Kidney epithelial cell (primary cell): ENCODE measurements at places on chromosomes 3 and 15. TPM values are rescaled to one million over a fixed set of nuclear protein-coding genes. Genes with fewer than 3 reads are reported as not detected.

DNAJB8 gene
- not detected in 2 replicates for total RNA-seq

MKRN3 gene
- total RNA-seq, result 3.0 and 3.1 TPM in 2 replicates

ABHD17C gene
- total RNA-seq, result 6.5 and 8.6 TPM in 2 replicates

SEMA3B gene
- total RNA-seq, result 17.9 and 18.4 TPM in 2 replicates

HYKK gene
- total RNA-seq, result 3.9 and 4.4 TPM in 2 replicates

GRCh38 chr3:119681279-119681678 is 4.1 kb upstream of the COX17 start:
- DNase-seq, result no peak

DNA sequence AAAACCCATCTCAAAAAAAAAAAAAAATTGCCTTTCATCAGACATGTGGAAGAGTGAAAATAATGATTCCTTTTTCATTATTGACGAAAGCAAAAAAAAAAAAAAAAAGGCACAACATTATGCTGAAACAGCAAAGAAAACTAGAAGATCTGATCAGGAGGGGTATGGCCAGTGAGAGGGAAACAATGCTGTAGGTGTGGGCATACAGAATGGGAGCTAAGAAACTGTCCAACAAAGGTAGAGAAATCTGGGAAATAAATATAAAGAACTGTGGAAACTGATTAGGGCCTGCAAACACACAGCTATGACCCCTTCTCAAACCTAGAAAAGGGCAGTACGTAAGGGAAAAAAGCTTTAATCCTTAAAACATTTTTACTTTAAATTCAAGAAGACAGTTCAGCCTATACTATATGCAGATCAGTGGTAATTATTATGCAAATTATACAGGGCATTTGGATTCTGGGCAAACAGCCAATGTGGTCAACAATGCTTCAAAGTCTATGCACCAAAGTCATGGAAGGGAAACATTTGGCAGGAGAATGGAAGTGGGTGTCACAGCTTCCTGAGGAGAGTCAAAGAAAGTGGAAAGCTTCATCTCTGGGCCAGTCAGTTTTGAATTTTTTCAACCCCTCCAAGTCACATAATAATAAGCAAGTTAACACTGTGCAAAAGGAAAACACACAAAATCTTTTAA is 68.3 kb upstream of the SLC12A8 start:
- DNase-seq, result no peak

GRCh38 chr3:196288141-196288460 is 575 bp upstream of the PCYT1A start:
- no peak for DNase-seq

DNA sequence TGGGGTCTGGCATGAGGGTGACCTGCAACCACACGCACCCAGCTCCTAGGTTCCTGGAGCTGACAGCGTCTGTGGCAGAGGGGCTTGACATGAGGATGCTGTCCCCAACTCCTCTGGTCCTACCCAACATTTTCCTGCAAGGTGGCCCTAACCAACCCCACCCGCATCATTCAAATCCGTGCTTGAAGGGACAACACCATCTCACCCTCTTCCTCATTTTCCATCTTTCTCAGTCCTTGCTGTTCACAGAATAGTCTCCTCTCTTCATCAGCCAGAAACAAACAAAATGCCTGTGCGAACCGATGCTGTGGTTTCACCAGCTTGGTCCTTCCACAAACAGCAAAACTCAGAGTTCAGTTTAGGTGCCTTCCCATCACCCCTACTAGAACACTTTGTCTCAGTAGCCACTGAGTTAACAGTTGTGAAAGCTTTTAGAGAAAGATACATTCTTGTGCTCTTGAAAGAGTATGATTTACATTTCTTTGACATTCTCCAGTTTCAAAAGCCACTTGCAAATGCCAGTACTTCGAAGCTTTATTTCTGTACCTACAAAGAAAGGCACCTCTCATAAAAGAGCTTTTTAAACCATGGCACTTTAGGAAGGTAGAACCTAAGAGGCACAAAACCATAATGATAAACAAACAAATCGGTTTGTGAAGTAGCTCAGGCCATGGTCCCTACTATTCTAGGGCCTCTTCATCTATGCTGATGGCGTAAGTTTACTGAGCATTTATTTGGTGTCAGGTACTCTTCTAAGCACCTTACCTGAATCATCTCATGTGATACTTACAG is 360.1 kb downstream of the SHQ1 start:
- DNase-seq, result no peak

- no peak for DNase-seq
Measured at GRCh38 chr15:44261007-44261706, 27.4 kb upstream of the GOLM2 start.

DNA sequence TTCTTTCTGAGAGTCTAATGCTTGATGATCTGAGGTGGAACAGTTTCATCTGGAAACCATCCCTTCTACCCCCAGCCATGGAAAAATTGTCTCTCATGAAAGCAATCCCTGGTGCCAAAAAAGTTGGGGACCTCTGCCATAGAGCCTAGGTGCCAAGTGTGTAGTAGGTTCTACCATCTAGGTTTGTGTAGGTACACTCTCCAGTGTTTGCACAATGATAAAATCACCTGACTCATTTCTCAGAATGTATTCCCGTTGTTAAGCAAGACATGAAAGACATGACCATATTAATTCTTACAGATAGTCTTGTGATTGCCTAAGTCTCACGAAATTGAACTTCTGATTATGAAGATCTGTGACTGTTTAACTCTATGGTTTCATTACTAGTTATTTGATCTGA is 68.6 kb downstream of the KAT2B start:
- DNase-seq, result no peak

GRCh38 chr15:85025516-85026251 is 44.0 kb downstream of the PDE8A start:
- DNase-seq, result no peak

DNA sequence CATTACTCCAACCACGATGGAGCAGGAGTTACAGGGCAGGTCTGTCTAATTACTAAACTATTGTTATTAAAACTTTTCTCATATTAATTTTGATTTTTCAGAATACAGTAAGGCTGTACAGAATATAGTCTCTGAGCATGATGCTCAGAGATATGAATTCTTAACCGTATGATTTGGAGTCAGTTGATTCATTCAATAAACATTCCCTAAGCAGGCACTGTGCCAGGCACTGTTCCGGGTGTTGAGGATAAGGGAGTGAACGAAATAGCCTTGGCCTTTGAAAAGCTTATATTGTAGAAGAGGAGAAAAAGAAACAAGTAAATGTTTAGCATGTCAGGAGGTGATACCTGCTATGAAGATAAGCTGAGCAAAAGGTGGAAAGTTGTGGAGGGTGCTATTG is 187.3 kb downstream of the KCNAB1 start:
- no peak for DNase-seq

DNA sequence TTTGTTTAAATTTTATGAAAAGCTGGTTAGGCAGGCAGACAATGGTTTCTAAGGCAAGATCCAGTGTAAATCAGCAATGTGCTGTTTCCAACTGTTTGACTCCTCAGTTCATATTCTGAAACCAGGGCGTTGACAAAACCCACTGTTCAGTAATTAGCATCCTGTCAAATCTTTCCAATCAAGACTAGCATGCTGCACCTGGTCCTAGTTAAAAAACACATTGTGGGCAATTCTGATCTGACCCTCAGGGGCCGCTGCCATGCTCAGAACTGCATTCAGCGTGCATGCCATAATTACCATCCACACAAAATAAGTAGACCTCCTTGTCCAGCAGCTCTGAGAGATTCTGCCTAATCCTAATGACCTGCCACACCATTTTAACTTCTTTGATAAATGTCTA is 20.9 kb upstream of the RBP1 start:
- no peak for DNase-seq

DNA sequence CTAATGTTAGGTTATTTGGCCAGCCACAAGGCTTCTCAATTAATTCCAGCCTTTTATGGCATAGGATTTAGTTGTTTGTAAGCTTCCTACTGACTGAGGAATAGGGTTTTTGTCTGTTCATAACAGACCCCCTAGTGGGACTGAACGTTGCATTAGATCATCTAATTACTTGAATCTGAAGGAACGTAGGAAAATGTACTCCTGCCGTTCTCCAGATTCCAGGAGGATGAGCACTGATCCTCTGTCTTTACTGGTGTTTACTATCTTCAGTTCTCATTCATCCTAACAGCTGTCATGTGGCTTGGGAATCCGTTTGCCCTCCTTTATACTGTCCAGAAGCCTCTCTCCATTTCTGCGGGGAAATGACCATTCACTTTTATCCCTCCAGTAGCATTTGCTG is 52.7 kb downstream of the RAD54L2 start:
- no peak for DNase-seq
